ENCODE measurements at places on chromosomes 2 and 18.

DNA sequence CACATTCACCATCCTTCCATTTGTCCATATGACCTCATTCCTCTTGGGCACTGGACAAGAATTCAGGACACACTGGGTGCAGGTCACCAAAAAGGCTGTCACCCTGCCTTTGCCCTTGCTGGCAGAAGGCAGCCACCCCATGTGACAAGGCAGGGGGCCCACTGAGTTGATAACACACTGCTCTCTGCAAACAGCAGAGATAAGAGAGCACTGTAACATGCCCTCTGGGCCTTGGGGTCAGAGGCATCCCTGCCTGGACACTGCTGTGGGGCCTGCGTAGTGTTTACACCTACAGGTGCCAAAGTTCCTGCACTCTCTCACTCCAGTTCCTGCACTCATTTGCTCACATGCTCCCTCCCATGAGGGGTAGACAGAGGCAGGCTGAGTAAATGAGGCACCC is 344.7 kb upstream of the TCF4 start:
- DNase-seq, result no peak

GRCh38 chr2:48733067-48733503 is 22.4 kb downstream of the LHCGR start:
- DNase-seq, result no peak

GRCh38 chr2:137797641-137798040 is 166.6 kb upstream of the HNMT start:
- no peak for DNase-seq

DNA sequence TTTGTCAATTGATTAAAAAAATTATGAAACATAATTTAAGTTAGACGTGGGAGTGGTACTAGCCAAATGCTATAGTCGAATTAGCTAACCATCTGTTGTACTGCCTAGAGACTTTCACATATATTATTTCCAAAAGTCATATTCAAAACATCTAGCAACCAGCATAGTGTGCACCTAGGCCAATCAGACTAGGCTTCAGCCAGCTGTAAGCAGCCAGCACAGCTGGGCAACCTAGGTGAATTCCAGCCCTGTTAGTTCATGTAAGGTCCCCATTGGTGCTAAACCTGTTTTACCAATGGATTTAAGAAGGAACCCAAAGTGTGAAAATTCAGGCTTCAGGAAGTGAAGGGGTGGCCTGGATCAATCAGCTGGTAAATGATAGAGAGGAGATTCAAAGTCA is 144.3 kb downstream of the BCL2 start:
- no peak for DNase-seq

GRCh38 chr2:183604065-183604464 is 479.8 kb downstream of the NUP35 start:
- DNase-seq, result no peak

DNA sequence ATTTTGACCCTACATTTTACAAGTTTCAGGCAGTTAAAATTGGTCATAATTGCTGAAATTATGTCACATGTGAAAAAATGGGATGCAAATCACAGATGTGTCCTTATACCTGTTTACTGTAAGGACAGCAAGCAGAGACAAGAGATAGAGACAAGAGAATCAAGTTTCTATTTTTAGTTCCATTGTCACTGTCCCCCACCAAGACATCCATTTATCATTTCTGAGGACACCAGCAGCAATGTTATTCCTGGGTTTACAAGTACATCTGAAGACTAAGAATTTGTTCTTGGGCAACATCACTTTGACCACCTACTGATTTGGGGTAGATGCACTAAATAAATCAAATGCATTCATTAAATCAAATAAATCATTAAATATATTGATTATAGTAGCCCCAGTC is 1111.7 kb downstream of the DPP10 start:
- no peak for DNase-seq

Measured in fibroblast of skin of right biceps (primary cell).